ENCODE measurements at places on chromosomes 12 and 14. TPM values are rescaled to one million over a fixed set of nuclear protein-coding genes. Genes with fewer than 3 reads are reported as not detected.

Gene TMEM260
- total RNA-seq: 8.9 TPM

Gene ERH
- 222 TPM for total RNA-seq

Gene LTBR
- total RNA-seq: 3.1 TPM

Gene BEST3
- 0.67 TPM for total RNA-seq

Gene PDZRN4
- total RNA-seq: not detected

Gene SLC6A13
- total RNA-seq: 0.57 TPM

Gene BTG1
- 50.0 TPM for total RNA-seq

Gene RD3L
- not detected for total RNA-seq

Gene KRT3
- total RNA-seq: not detected

Gene ANP32D
- not detected for total RNA-seq

Gene FGD4
- total RNA-seq: 5.0 TPM

Gene GARIN6
- total RNA-seq: not detected

Gene POTEG
- not detected for total RNA-seq

Gene RHEBL1
- total RNA-seq: 4.7 TPM

Gene KANSL2
- 36.9 TPM for total RNA-seq

Gene FZD10
- total RNA-seq: not detected

Gene KLHDC2
- total RNA-seq: 24.5 TPM

Gene KRT83
- 0.28 TPM for total RNA-seq

Gene FGF23
- not detected for total RNA-seq

Gene DNAH10
- 0.39 TPM for total RNA-seq

Gene MYH6
- total RNA-seq: not detected

Gene NPFF
- not detected for total RNA-seq

Gene KRT2
- total RNA-seq: 0.33 TPM

Gene SCAF11
- total RNA-seq: 98.3 TPM

Gene C12orf57
- 126 TPM for total RNA-seq

Gene TCP11L2
- 3.5 TPM for total RNA-seq

Gene C12orf76
- 13.6 TPM for total RNA-seq

Gene KIF26A
- 4.4 TPM for total RNA-seq

Gene ERP27
- not detected for total RNA-seq

Gene GZMB
- total RNA-seq: 1.2 TPM

Gene TRHDE
- total RNA-seq: 1.9 TPM

Gene HCAR2
- not detected for total RNA-seq

Gene MSRB3
- 89.7 TPM for total RNA-seq

Gene KRT8
- total RNA-seq: 6,125 TPM

Gene JPH4
- total RNA-seq: 0.05 TPM

Gene GSC
- not detected for total RNA-seq

Gene PAWR
- total RNA-seq: 142 TPM

Gene HHIPL1
- total RNA-seq: 2.1 TPM

Gene GALNT9
- 0.33 TPM for total RNA-seq

Gene KRT79
- not detected for total RNA-seq

Gene ENDOU
- total RNA-seq: not detected

Gene DNAAF2
- 8.2 TPM for total RNA-seq

Gene LUM
- total RNA-seq: 0.23 TPM

Gene KLRC4
- total RNA-seq: 1.4 TPM

Gene TMEM179
- total RNA-seq: 3.4 TPM

Gene C3AR1
- total RNA-seq: not detected

Gene RILPL1
- total RNA-seq: 16.2 TPM

Gene CEBPE
- total RNA-seq: not detected

Gene HNRNPA1
- total RNA-seq: 689 TPM

Gene ZFHX2
- total RNA-seq: 2.4 TPM

Gene MIS18BP1
- total RNA-seq: 21.1 TPM

Gene TEX52
- total RNA-seq: not detected

Gene KCNMB4
- 0.13 TPM for total RNA-seq

Gene DUSP6
- 20.3 TPM for total RNA-seq

Gene CLEC6A
- not detected for total RNA-seq
